ENCODE measurements at places on chromosomes 1 and 21.
A peak's percentile ranks its signal among the peaks of the same experiment; 100 is the strongest.

DNA sequence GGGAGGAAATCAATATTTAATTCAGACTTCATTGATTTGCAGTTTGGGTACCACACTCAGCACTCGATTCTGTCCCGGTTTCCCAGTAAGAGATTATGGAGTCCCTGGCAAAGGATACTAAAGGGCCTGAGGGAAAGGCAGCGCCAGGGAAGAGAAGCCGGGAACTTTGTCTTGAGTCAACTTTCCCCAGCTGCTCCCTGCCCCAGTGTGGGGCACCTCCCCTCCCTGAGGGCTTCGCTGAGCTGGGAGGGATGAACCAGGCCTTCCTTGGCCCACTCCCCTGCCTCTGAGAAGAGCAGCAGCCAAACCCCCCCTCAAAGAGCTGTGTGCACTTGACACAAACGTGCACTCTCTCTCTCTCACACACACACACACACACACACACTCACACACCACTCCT is 32.6 kb downstream of the OPTC start:
- DNase-seq = no peak

- DNase-seq = peak; percentile 23
Measured at GRCh38 chr1:211133393-211133835, 534 bp downstream of the KCNH1 start.

- DNase-seq = peak; percentile 41
Measured at GRCh38 chr1:36349839-36350238, 26.4 kb upstream of the EVA1B start.

DNA sequence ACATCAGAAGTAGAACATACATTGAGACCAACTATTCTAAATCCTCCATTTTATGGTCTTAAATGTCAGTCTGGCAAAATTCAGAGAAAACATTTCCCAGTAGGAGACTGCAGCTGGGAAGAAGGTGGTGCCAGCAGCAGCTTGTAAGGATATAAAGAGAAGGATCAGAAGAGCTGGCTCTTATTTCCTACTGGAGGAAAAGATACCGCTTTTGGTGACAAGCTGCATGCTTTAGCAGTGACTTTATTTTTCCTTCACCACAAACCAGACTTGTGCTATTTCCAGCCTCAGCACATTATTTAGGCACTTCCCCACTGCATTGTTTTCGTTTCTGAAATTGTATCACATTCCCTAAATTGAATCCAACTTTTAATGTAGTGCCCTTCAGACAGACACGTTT is 28.4 kb downstream of the RNF11 start:
- DNase-seq = peak; percentile 63

DNA sequence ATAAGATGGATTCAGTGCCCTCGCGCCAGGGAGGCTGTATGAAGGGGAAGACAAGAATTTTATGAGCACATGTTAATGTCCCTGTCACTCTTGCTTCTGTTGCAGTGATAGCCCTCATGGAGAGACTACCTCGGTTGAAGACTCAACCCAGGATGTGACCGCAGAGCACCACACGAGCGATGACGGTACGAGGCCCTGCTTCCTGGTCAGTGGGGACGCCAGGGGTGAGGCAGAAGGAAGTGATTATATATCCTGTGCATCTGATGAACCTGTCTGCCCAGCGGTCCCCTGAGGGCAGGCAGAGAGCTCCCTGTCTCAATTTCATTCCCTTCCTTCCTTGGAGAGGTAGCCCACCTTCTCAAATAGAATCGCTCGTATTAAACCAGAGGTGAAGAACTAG is 20.0 kb upstream of the IKBKE start:
- DNase-seq = no peak

GRCh38 chr1:229130028-229130668 is 140.8 kb upstream of the RAB4A start:
- DNase-seq = peak; percentile 37

DNA sequence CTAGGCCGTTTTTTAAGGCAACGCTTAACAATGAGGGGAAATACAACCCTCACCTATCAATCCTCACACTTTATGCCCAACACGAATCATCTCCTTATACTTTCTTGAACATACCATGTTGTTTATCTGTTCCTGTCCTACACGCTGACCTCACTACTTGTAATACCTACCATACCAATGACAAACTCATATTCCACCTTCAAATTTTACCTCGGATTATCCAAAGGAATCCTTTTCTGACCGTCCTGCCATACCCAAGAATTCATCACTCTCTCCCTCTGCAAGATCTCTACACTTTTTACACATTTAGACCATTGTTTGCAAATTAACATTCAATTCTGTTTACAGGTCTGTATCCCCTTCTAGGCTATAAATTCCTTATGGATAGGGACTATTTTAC is 64.4 kb upstream of the GUCA2A start:
- DNase-seq = no peak

DNA sequence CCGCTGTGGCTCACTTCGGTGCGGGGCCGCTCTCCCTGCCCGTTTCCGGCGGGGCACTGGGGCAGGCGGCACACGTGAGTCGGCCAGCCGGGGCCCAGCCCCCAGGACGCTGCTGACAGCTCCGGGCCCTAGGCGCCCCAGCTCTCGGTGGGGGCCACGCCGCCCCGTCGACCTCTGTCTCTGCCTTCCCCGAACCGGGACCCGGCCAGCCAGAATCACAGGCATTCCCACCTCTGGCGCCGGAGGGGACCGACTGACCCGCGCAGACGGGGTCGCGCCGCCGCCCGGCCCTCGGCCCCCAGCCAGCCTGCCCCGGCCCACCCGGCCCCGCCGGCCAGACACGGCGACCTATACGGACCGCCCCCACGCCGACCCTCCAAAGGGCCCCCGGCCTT is 755 bp downstream of the SCMH1 start:
- no peak for DNase-seq

- no peak for DNase-seq
Measured at GRCh38 chr21:20329636-20330035, 668.6 kb upstream of the NCAM2 start.

DNA sequence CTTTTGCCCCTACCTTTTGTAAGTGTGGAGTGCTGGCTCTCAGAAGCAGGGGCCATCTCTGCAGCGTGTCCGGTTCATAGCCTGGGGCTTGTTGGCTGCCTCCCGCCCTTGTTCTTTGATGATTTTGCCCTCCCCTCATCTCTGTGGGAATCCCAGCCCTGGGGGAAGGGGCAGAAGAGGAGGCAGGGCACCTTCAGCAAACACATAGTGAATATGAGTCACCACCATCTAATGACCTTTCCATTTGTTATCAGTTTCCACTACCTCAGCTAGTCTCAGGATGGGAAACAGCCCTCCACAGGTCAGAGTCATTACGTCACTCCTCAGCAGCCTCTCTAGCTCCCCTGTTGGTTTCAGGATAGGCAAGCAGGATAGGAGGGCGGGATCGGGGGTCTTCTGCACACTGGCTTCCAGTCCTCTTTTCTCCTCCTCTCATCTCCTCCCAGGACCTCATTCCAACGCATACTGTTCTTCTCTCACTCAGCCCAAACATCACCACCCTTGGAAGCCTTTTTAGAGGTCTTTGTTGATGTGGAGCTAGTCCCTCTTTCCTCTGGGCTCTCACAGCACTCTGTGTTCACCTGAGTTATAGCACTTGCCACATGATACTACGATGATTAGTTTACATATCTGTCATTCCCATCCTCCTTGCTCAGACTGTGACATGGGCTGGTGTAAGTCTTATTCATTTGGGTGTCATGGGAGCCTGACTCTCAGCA is 15.8 kb downstream of the GADD45A start:
- DNase-seq = no peak

DNA sequence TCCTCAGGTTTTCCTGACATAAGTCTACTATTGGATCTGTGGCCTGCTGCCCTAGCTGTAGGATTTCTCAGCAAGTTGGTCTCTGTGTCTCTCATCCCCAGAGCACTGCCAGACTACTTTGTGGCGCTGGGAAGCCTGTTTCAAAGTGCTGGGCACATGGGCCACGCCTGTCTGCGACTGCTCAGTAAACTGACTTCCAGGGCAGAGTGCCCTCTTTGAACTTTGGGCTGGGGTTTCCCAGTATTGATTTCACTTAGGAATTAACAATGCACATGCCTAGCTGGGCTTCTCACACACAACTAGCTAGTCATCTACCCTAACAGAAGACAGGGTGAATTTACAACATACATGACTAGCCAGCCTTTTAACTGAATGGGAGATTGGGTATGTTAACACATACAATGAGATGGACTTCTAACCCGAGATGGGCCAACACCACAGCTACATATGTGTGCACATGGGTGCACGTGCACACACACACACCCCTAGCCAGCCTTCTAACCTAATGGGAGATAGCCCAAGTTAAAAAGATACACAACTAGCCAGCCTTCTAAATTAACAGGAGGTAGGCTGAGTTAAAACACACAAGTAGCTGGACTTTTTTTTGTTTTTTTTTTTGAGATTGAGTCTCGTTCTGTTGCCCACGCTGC is 6.9 kb upstream of the TRIM17 start:
- no peak for DNase-seq

GRCh38 chr1:112696578-112697314 is 10.2 kb downstream of the RHOC start:
- no peak for DNase-seq

DNA sequence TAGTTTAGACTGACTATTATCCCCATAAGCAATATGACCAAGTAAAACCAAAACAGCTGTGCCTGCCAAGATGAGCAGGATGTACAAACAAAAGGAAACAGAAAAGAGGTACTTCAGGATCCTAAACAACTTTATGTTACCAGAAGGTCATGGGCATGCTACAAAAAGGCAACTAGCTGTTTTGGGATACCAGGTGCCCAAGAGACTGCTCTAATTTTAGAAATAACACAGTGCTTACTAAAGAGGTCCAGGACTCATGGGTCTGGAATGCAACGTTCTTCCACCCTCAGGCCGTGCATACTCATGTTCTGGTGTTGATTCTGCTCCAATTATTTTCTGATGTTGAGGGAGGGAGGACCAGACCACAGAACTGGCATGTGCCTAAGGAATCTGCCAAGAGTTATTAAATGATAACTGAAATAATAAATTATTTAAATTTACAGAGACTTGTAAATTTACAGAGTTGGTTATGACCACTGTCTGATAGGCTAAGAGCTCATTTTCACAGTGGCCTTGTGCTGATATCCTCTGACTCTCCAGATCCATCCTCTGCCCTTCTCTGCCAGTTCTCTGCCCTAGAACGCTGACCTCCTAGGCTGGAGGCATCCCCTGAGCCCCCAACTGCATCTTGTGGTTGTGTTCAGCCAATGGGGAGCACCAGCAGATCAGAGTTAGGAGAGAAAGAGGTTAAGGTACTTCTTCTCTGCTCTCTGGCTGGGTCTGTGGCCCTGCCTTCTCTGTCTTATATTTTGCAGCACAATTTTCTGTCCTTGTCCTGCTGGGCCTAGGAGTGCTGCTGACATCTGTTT is 37.7 kb upstream of the BCL10 start:
- DNase-seq = no peak

- no peak for DNase-seq
Measured at GRCh38 chr1:29519108-29519787, 282.9 kb downstream of the PTPRU start.

DNA sequence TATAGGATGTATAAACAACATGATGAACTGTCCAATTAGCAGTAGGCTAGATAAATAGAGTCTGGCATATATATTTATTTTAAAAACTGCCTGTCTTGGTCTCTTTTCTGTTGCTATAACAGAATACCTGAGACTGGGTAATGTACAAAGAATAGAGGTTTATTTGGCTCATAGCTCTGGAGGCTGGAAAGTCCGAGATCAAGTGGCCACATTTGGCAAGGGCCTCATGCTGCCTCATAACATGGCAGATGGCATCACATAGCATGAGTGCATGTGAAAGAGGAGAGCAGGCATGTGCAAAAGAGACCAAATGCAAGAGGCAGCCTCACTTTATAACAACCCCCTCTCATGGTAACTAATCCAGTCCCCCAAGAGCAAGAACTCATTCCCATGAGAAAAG is 6.0 kb downstream of the STYXL2 start:
- DNase-seq = no peak

GRCh38 chr21:31370281-31370892 is 26.3 kb upstream of the TIAM1 start:
- DNase-seq = no peak

GRCh38 chr1:195806060-195806459 is 802.2 kb downstream of the KCNT2 start:
- DNase-seq = no peak

DNA sequence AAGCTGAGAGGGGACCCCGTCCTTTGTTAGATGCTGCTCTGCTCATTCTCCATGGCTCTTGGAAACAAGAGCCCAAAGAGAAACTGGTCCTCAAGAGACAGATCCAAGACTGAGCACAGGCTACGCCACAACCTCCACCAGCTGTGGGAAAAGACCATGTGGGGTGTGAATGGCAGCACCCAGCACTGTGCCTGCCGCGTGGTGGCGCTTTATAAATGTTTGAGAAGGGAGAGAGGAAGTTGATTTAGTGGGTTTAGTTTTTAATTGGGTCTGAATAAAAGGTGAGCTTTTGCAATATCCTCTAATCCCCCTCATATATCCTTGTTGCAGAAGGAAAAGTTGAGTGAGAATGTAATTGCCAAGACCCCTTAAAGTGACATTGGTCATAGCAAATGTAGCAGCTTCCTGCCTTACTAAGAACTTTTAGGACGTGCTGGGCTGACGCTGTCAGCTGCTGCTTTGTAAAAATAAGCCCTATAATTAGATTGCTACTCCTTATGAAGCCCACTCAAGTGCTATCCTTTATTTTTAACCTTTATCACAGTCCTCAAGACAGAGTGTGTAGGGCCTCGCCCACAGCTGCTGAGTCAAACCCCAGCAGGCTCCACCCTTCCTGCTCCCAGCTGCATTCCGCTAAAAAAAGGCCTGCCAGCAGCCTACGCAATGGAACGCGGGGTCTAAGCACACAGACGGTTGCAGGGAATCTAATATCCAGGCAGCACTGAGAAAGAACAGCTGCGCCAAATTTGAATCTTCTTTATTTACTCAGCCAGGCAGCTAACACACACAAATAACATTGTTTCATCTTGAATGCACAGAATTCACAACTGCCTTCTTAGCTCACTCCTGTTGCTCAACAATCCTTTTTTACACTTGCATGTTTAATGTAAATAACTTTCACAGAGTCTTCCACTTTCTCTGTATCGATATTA is 47.4 kb upstream of the PRDX6 start:
- DNase-seq = peak; percentile 98
